ENCODE measurements at places on chromosomes 13 and 19. TPM values are rescaled to one million over a fixed set of nuclear protein-coding genes. Genes with fewer than 3 reads are reported as not detected.

The PRR12 gene
- 5.2 TPM for total RNA-seq

The TSHZ3 gene
- 7.1 TPM for total RNA-seq

The LYPD3 gene
- total RNA-seq = under 0.01 TPM

The CARD8 gene
- total RNA-seq = 12.3 TPM

The PIBF1 gene
- total RNA-seq = 7.2 TPM

The NCCRP1 gene
- not detected for total RNA-seq

The NLRP7 gene
- not detected for total RNA-seq

The ADGRE3 gene
- total RNA-seq = not detected

The TUBA3C gene
- total RNA-seq = not detected

The ELOF1 gene
- 34.7 TPM for total RNA-seq

The SHKBP1 gene
- 56.2 TPM for total RNA-seq

The VN1R4 gene
- total RNA-seq = not detected

The PGLYRP2 gene
- not detected for total RNA-seq

The MEDAG gene
- total RNA-seq = 2.4 TPM

The CCDC70 gene
- total RNA-seq = not detected

The KLK12 gene
- not detected for total RNA-seq

The GCDH gene
- 48.1 TPM for total RNA-seq

The TEX29 gene
- not detected for total RNA-seq

The ZNF460 gene
- 44.1 TPM for total RNA-seq

The PRR19 gene
- not detected for total RNA-seq

The ALOX5AP gene
- total RNA-seq = not detected

Data from cardiac atrium fibroblast (primary cell).